ENCODE measurements at places on chromosomes 1 and 21.

GRCh38 chr1:99777752-99778151 is 11.3 kb upstream of the FRRS1 start:
- DNase-seq: no peak

- DNase-seq: no peak
Measured at GRCh38 chr1:36652586-36652985, 169.9 kb upstream of the CSF3R start.

GRCh38 chr1:26779098-26779668 is 8.6 kb upstream of the PIGV start:
- DNase-seq: no peak

GRCh38 chr1:222975472-222976122 is 160.8 kb downstream of the DISP1 start:
- peak; percentile 11 for DNase-seq

- no peak for DNase-seq
Measured at GRCh38 chr1:27348861-27349783, 7.3 kb downstream of the SYTL1 start.

- peak; percentile 96 for DNase-seq
Measured at GRCh38 chr21:33434770-33435360, 31.7 kb downstream of the IFNGR2 start.

- no peak for DNase-seq
Measured at GRCh38 chr1:91885213-91885715, 687 bp downstream of the TGFBR3 start.

DNA sequence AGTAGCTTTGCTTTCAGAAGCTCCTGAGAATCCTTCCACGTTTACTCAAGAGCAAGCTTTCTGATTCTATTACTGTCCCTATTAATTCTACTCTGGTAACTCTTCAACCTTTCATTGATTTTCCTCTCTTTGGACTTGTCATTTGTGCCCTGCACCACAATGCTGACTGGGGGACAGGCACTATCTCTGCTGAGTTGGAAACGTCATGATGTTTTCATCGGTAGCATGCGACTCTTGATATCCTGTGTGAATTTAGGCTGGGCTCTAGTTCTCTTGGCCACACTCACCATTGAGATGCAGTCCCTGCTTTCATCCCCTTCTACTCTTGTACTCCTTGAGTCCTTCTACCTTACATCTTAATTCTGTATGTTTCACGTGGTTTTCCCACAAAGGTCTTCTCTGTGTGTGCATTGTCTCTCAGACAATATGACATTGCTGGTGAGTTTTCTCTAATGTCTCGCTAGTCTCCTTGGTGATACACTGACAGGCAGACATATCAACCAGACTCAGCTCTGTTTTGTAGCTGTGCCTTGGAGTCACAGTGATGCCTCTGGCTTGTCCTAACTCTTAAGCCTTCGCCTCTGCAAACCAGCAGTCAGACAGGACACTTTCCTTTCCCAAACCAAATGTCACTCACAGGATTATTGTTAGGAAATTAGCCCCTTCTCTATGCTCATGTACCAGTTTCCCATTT is 223.6 kb upstream of the ADGRL2 start:
- no peak for DNase-seq

All from HCEC 1CT (cell line).